ENCODE measurements at places on chromosomes 13 and 19.
A peak's percentile ranks its signal among the peaks of the same experiment; 100 is the strongest.

DNA sequence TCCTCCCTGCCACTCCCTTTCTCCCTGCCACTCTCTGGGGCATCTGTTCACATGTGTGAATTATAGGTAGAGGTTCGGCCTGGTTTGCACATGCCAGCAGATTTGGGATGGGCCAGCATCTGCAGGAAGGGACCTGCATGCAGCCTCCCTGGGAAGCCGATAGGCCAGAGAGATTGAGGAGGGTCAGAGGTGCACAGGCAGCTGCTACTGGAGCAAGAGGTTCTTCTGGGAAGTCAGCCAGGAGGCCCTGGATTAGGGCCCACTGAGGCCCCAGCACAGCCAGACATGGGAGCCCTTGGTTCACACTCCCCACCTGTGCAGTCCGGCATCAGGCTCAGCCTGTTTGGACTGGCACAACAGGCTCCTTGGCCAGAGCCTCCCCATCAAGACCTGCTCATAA, 12.1 kb downstream of the TUBA3C start:
- H3K4me1 ChIP-seq, result no peaks in the 10 kb centered on the region
- no peak overlapping the region for H3K4me3 ChIP-seq
- DNase-seq, result no peak
- H3K27ac ChIP-seq, result no peak overlapping the region

DNA sequence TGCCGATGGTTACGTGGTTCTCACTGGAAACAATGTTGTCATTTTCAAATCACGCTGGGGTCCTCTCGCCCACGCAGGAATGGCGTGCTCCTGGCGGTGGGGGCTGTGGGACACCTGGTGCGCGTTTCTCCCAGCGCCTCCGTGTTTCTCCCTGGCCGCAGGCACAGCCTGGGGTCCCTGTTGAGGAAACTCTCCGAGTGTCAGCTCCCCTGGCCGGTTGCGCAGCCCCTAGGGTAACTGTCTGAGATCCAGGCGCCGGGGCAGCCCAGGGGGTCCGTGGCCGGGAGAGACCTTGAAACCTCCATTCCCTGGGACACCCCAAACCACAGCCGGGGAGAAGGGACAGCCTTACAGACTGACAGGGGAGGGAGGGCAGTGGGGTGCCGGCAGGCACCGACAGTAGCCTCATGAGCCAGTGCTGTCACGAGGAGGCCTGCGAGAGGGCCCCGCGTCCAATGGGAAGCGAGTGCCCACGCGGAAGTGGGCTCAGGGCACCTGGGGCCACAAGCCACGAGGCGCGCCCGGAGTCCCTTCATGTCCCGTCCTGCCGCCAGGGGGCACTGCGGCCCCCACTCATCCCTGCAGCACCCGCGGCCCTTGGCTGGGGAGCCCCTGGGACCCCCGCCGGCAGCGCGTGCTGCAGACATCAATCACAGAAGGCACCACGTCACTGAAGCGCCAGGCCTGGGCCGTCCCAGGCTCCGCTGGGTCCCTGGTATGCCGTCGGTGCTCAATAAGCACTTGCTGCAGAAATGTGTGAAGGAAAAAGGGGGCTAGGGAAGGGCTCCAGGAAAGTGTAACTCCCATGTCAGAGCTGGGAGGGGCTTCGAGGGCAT, 9.5 kb downstream of the ADAMTSL5 start:
- H3K27me3 ChIP-seq, result peaks cover 16% of the 10 kb centered on the region
- DNase-seq, result peak; percentile 91
- no peak overlapping the region for H3K4me3 ChIP-seq
- H3K27ac ChIP-seq, result no peak overlapping the region
- H3K36me3 ChIP-seq, result no peaks in the 10 kb centered on the region
- no peaks in the 10 kb centered on the region for H3K4me1 ChIP-seq

- no peaks in the 10 kb centered on the region for H3K4me1 ChIP-seq
- no peaks in the 10 kb centered on the region for H3K36me3 ChIP-seq
- H3K4me3 ChIP-seq, result no peak overlapping the region
- H3K27me3 ChIP-seq, result no peaks in the 10 kb centered on the region
These were observed 179.2 kb upstream of the ZNF507 start for GRCh38 chr19:32166238-32166637.

GRCh38 chr13:82136880-82137279, 1745.4 kb downstream of the SLITRK1 start:
- H3K27me3 ChIP-seq, result no peaks in the 10 kb centered on the region
- H3K27ac ChIP-seq, result no peak overlapping the region
- no peak overlapping the region for H3K4me3 ChIP-seq

DNA sequence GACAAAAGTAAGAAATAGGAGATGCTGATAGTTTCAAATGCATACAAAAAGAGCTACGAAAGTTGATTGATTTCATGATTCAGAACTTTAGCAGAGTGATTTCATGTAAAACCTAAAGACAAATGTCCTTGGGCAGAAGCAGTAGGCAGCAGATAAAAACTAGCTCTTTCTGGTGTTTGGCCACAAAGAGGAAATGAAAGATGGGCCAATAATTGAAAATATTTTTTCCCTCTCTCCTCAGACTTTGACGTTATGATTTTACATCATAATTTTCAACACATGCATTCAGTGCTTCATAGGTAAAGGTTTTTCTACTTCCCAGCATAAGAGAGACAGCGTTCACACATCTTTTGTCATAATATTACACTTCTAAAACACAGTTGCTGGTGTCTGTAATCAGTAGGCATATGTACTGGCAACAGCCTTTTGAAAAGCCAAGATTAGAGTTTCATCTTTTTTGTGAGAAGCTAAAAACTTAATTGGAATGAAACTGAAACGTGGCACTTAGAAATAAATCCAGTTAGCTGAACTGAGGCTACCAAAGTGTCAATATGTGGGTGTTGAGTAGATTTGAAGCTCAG, 9.3 kb downstream of the SCEL start:
- no peak for DNase-seq
- H3K4me1 ChIP-seq, result no peaks in the 10 kb centered on the region
- H3K4me3 ChIP-seq, result no peak overlapping the region
- H3K36me3 ChIP-seq, result no peaks in the 10 kb centered on the region
- H3K27me3 ChIP-seq, result no peaks in the 10 kb centered on the region
- no peak overlapping the region for H3K27ac ChIP-seq

DNA sequence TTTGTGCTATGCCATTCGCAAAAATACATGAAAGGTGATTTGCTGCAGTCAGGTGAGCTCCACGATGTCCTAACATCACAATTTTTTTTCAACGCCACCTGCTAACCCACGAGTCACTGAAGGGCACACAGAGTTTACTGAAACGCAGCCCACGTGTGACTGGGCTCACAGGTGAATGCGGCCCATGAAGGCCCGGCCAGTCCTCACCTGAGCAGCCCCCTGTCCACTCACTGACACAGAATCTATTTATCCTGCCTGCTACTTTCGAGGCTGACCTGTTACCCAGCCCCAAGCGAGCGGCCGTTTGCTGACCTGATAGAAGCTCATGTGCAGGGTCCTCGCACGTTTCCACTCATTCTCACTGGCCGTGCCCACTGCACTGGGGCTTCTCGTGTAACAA, 121.9 kb upstream of the SOX1 start:
- no peak overlapping the region for H3K4me3 ChIP-seq
- H3K27ac ChIP-seq, result no peak overlapping the region
- no peak for DNase-seq
- H3K4me1 ChIP-seq, result no peaks in the 10 kb centered on the region

DNA sequence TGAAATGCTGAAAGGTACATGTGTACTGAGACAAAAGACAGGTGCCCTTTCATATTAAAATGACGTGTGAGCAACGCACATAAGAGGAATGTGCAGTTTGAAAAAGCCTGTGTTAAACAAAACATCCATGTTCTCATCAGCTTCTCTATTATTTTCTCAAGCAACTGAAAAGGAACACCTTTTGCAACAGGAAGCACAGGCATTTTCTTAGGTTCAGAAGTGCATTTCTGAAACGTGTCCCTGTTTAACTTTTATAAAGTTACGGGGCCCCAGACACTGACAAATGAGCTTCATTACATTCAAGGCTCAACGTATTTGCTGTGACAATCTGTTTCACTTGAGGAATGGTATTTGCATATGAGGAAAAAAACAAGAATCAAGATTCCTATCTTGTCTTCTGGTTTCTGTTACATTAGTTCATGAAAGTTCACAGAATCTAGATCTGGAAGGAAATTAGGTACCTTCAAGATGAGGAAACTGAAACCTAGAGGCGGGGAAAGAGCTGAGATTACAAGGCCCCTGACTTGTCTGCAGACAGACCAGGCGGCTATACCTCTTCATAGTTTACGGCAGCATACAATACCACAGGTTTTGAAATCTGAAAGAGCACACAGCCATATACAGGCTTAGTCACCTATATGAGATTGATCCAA, 431.7 kb downstream of the KLF12 start:
- H3K27me3 ChIP-seq, result no peaks in the 10 kb centered on the region
- no peak overlapping the region for H3K4me3 ChIP-seq
- no peaks in the 10 kb centered on the region for H3K36me3 ChIP-seq
- H3K4me1 ChIP-seq, result no peaks in the 10 kb centered on the region

GRCh38 chr13:51959773-51960172, 51.5 kb downstream of the ATP7B start:
- H3K27ac ChIP-seq, result no peak overlapping the region
- no peak for DNase-seq
- H3K36me3 ChIP-seq, result no peaks in the 10 kb centered on the region
- H3K4me1 ChIP-seq, result peaks cover 5% of the 10 kb centered on the region
- no peaks in the 10 kb centered on the region for H3K27me3 ChIP-seq

DNA sequence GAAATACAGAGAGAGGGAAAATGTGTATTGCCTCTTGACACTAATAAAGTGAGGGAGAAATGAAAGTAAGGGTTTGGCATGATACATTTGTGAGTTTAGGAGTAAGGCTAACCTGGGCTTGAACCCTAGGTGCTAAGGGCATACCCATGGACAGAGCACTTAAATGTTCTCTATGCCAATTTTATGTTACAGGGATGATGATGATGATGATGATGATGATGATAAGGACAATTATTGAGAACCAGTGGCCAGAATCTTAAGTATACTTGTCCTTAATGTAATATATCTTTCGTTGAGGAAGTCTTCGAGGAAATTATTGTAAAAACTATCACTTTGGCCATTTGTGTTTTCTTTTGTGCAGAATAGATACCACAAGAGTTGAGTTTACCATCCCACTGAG, 33.2 kb downstream of the DPY19L3 start:
- peaks cover 86% of the 10 kb centered on the region for H3K36me3 ChIP-seq
- no peaks in the 10 kb centered on the region for H3K27me3 ChIP-seq
- no peak overlapping the region for H3K4me3 ChIP-seq
- H3K4me1 ChIP-seq, result no peaks in the 10 kb centered on the region
- H3K27ac ChIP-seq, result no peak overlapping the region

DNA sequence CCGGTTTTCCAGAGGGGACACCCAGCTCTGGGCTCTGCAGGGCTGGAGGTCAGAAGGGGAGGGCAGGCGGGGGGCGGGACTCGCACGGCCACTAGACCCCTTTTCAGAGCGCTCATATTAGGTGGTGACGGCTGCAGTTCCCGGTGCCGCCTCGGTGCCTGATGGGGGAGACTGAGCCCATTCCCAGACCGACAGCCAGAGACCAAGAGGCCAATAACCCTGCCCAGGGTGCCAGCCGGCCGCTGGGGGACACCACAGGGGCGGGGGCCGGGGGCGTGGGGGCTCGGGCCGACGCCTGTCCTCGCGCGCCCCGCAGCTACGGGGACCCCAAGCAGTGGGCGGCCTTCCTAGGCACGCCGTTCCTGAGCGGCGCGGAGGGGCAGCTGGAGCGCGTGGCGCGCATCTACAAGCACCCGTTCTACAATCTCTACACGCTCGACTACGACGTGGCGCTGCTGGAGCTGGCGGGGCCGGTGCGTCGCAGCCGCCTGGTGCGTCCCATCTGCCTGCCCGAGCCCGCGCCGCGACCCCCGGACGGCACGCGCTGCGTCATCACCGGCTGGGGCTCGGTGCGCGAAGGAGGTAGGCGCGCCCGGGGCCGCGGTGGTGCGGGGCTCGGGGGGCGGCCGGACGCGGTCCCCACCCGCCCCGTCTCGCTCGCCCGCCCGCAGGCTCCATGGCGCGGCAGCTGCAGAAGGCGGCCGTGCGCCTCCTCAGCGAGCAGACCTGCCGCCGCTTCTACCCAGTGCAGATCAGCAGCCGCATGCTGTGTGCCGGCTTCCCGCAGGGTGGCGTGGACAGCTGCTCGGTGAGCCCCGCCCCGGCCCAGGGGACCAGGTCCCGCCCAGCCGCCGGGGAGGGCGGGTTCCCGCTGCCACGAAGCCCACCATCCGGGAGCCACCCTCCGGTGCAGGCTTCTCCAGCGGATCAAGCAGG, 2.4 kb downstream of the TIMM13 start:
- H3K36me3 ChIP-seq, result peaks cover 9% of the 10 kb centered on the region
- peak; percentile 91 for DNase-seq
- H3K4me1 ChIP-seq, result no peaks in the 10 kb centered on the region
- no peak overlapping the region for H3K27ac ChIP-seq

GRCh38 chr19:9407827-9408226, 27.5 kb downstream of the ZNF266 start:
- no peak overlapping the region for H3K4me3 ChIP-seq
- H3K27ac ChIP-seq, result no peak overlapping the region
- no peak for DNase-seq
- peaks cover 9% of the 10 kb centered on the region for H3K36me3 ChIP-seq
- H3K4me1 ChIP-seq, result no peaks in the 10 kb centered on the region

GRCh38 chr13:46679369-46680120, 117.4 kb downstream of the ESD start:
- no peaks in the 10 kb centered on the region for H3K36me3 ChIP-seq
- no peak overlapping the region for H3K27ac ChIP-seq
- no peak for DNase-seq
- H3K27me3 ChIP-seq, result peaks cover 53% of the 10 kb centered on the region
- peaks cover 3% of the 10 kb centered on the region for H3K4me1 ChIP-seq
- H3K4me3 ChIP-seq, result no peak overlapping the region

GRCh38 chr13:97574926-97575325, 141.0 kb downstream of the RAP2A start:
- DNase-seq, result peak; percentile 86
- no peaks in the 10 kb centered on the region for H3K27me3 ChIP-seq
- H3K4me1 ChIP-seq, result no peaks in the 10 kb centered on the region
- H3K27ac ChIP-seq, result no peak overlapping the region

DNA sequence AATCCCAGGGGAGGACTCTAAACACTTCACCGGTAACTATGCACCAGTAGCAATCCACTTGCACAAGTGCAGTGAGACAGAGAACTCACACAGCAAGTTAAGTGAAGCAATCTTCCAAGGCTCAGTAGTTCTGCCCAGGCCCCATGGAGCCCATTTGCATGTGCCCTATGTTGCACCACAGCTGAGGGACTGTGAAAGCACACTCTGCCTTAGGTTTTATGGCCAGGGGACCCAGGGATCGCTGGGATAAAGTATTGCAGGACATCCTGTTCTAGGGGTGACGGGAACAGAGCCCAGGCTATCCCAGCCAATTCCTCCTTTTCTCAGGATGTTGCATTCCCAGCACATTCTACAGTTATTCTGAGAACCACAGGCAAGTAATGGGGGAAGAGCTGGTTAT, 6.0 kb upstream of the AMER2 start:
- no peaks in the 10 kb centered on the region for H3K36me3 ChIP-seq
- no peak for DNase-seq
- no peak overlapping the region for H3K4me3 ChIP-seq
- H3K27me3 ChIP-seq, result peaks cover 13% of the 10 kb centered on the region
- H3K27ac ChIP-seq, result no peak overlapping the region

- no peak overlapping the region for H3K27ac ChIP-seq
- no peak for DNase-seq
- H3K4me1 ChIP-seq, result peaks cover 19% of the 10 kb centered on the region
- no peaks in the 10 kb centered on the region for H3K27me3 ChIP-seq
- H3K36me3 ChIP-seq, result peaks cover 40% of the 10 kb centered on the region
These were observed 109.7 kb upstream of the RNF113B start for GRCh38 chr13:98286799-98287198.

GRCh38 chr13:89066868-89067466, 1395.8 kb downstream of the SLITRK5 start:
- no peaks in the 10 kb centered on the region for H3K4me1 ChIP-seq
- no peak overlapping the region for H3K4me3 ChIP-seq
- no peak overlapping the region for H3K27ac ChIP-seq
- peak; percentile 61 for DNase-seq

All from endodermal cell (in vitro differentiated cells).